Effector CD4-positive, alpha-beta T cell (primary cell): ENCODE measurements at places on chromosomes 12 and 14.

DNA sequence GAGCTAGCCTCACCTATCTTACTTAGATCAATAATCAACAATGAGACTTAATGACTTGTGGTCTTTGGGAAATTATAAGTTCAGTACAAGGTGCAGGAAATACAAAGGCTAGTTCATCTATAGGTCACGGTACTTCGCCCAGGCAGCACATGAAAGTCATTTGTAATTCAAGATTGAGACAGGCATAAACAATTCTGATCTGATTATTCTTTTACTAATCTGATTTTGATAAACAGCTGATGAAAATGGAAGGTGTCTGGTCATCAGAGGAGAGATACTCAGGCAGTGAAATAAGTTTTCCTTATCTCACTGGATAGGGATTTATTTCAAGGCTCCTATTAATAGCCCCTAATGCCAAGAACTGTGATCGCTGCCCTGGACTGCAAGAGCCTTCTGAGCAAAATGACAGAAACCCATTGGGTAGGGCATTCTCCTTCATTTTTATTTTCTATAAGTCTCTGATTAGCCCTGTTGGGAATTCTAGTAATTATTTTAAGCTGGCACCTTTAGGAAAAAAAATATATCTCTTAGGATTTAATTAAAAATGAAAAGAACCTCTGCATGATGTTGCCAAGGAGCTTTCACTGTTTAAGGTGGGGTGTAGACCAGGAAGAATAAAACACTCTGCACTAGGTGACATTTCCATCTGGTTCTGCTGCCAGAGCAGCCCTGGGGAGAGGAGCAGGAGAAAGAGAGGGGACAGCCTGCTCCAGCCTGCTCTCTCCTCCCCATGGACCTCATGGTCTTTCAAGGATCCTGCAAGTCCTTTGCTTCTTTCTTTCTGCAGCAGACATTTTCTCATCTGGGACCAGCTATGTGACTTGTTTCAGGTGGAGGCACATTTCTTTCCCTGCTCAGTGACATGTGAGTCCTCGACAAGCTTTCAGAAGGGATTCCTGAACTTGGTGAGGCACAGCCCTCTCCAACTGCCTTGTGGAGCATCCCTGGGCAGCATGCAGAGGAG lies 44.8 kb downstream of the SSPN start:
- DNase-seq: no peak

- DNase-seq: no peak
Observed at GRCh38 chr12:76346798-76347420, 1.3 kb downstream of the BBS10 start.

DNA sequence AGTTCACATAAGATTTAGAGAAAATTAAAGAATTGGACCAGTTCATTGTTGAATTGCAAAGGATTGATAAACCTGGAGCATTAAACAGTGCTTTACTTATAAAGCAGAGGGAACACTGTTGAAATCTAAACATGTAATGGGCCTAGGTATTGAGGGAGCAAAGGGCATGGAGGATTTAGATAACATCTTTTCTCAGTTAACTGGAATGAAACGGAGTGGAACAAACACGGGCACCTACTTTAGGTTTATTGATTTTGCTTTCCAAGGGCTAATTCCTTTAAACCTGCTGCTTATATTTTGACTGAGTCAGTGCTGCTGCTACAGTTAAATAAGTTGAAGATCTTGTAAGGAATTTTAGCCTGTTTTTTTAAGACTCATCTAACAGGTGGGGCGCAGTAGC lies 5.6 kb downstream of the EIF4B start:
- DNase-seq: no peak

GRCh38 chr14:72869407-72870329 lies 24.2 kb downstream of the DPF3 start:
- DNase-seq: no peak

GRCh38 chr14:104220215-104221070 lies 82.1 kb downstream of the KIF26A start:
- no peak for DNase-seq

DNA sequence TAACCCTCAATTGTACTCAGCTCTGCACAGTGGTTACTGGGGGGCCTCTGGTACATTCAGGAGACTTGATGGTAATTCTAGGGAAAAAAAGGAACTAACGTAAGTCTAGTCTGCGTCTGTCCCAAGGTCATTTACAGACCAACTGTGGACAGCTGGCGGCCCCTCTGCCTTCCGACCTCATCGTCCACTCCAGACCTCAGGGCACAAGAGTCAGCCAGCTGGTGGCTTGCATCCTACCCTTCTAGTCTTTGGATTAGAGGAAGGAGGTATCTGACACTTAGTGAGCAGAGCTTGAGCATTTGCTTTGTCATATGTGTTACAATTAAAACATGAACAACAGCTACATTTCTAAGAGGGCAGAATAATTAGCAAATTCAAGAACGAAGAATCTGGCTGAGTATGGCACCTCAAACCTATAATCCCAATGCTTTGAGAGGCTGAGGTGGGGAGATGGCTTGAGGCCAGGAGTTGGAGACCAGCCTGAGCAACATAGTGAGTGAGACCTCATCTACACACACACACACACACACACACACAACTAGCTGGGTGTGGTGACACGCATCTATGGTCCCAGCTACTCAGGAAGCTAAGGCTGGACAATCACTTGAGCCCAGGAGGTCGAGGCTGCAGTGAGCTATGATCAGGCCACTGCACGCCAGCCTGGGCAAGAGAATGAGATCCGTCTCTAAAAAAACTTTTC lies 36.5 kb downstream of the SSH1 start:
- DNase-seq: no peak

DNA sequence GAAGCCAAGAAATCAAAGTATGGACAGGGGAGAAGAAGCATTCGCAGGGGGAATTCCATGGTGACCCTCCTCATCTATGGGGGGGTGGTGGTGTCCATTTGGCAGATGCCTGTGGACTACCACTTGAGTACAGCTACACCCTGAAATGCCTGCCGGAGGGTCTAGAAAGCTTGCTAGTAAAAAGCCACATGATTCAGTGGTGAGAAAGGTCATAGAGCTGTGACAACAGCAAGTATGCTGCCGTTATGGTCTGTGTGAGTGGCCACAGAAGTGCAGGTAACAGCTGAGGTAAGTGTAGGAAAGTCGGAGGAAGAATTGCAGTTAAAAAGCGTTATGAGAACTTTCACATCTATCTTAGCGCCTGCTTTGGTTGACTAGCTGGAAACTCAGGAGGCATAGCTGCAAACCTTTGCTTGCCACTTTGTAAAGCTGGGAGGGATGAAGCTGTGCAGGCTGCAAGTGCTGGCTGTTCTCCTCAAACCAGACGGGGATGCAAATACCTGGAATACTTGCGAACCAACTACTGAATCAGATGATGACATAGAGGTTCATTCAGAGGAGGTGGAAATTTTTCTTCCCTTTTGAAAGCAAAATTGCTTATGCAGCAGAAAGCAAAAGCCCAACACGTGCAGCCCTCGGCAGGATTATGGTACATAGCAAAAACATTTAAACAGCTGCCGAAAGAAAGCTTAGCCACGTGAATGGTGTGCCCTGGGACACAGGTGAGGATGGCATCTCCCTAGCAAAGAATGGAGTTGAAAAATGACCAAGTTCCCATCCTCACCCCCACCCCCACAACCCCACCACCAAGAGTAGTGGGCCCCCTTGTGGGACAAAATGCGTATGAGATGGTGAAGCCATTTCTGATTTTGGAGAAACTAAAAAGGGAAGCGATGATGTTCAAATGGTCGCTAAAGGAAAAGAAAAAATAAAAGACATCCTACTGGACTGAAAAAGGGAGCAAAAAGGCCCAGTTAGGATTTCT lies 287.0 kb downstream of the RERGL start:
- no peak for DNase-seq

- DNase-seq: no peak
Observed at GRCh38 chr14:58245562-58245961, 919 bp downstream of the PSMA3 start.

DNA sequence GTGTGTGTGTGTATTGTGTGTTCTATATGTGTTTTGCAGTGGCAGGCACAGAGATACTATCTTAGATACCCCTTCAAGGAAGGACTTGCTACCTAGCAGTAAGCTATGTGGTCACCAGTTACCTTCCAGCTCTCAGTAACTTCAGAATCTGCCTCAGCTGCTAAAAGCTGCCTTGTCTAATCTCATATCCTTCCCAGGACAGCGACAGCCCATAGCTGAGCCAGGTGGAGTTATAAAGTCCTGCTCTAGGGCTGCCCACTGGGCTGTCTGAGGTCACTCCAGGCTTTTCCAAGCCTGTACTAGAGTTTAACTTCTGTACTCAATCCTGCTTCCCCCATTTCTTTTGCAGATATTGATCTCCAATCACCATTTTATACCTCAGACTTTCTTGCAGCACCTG lies 942.6 kb downstream of the GALC start:
- no peak for DNase-seq

DNA sequence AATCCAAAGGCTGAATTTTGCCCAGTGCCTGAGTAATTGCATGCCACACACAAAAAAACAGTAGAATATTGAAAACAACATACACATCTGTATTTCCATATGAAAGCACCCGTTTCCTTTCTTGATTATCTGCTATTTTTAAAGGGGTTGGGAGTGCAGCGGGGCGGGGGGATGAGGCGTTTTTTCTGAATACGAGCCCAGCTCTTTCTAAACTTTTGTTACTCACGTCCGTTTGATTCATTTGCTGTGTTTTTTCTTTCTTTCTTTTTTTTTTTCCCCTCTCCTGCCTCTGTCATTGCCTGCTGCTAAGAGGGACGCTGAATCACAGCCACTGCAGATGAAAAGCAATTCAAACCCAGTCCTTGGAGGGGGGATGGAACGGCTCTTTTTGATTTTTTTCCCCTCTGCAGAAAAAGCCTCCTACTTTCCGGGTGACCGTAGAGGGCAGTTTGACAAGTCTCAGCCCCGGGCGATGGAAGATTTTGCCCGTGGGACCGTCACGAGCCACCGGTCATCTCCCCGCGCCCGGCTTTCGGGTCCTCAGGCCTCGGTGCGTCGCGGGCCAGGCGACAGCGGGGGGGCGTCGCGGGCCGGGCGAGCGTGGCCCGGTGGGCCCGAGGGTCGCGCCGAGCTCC lies 572 bp upstream of the RASSF8 start:
- no peak for DNase-seq

DNA sequence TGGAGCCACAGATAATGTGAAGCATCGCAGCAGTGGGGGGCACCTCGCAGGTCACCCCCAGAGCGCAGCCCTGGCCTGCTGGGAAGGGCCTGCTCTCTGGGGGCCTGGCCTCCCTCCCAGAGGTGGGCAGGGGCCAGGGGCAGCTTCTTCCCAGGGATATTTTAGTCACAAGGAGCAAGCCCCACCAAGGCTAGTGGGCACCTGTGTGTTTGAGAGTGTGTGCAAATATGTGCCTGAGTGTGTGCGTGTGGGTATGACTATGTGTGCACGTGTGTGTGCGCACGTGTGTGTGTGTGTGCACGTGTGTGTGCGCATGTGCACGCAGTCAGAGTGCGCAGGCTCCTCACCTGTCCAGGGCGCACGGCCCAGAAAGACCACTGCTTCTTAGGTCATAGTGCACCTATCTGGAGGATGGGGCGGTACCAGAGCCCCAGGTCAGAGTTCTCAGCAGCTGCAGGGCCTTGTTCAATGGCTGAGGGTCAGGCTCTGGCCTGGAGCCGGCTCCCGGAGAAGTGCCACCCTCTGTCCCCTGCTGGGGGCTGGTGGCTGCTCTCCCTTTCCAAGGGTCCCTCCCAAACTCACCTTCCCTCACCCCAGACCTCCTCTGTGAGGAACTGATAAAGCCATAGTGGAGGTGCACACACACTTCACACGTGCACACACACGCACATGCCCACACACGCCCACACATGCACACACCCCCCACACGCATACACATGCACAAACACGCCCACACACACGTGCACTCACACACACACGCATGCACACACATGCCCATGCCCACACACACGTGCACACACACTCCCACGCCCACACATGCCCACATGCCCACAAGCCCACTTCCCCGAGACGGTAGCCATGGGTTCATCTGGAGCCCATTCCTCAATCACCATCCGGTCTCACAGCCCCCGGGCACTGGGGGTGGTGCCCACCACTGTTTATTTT lies 128.5 kb downstream of the KIF26A start:
- no peak for DNase-seq

GRCh38 chr12:19647806-19648556 lies 208.7 kb downstream of the AEBP2 start:
- DNase-seq: no peak

DNA sequence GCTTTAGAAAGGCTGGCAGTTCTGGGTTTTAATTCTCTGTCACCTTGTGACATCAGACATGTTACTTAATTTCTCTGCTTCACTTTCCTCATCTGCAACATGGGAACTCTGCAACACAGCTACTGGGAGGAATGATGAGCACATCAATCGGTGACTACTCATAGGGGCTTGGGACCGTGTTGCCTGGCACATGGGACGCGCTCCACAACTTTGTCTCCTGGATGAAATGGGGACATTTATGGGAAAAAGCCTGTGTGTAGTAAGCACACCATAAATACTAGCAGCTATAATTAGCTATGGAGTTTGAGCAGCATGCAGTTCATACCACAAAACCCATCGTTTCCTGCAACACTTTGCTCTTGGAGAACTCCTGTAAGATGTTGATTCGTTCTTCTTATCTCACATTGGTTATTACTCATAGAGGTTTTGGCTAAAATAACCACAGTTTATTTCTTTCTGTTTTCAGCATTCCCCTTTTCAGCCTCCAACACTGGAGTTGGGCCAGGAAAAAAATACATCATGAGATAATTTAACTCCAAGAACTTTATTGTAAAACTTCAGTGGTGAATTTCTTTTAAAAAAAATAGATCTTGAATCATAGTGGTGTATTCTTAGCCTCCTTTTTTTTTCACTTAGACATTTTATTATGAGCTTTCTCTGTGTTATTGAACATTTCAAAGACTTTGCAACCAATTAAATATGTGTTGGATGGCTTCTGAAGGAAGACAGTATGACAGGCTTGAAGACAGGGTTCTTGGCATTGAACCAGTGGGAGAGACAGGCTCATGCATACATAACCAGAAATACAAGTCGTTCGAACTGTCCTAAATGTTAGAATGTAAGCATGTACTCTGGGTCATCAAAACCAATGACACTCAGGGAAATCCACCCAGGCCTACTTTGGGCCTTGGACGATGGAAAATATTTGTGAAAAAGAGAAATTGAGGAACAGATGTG lies 72.7 kb downstream of the RIN3 start:
- DNase-seq: no peak

DNA sequence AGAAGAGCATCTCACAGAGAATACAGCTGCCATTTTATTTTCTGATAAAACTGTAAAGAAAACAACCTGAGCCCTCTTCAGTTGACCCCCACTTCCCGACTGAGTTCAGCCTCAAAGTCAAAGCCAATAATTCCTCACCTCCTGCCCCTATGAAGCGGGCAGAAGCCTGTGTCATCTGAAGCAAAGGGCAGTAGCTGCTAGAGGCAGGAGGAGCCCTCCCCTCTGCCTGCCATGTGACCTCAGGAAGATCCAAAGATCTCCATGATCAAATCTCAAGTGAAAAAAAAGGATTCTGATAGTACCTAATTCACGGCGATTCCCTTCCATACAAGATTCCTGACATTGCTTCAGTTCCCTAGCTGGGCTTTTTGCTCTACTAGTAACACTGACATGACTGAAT lies 223.1 kb upstream of the CAND1 start:
- no peak for DNase-seq

GRCh38 chr12:13811061-13811460 lies 170.3 kb downstream of the GRIN2B start:
- no peak for DNase-seq

- DNase-seq: no peak
Observed at GRCh38 chr12:64730588-64730969, 28.6 kb downstream of the GNS start.
